ENCODE measurements at places on chromosomes 12 and 14.

- no peak for DNase-seq
Observed at GRCh38 chr12:5124401-5124800, 80.7 kb downstream of the KCNA5 start.

GRCh38 chr12:81300454-81300853 is 222.6 kb downstream of the ACSS3 start:
- peak; percentile 7 for DNase-seq

- DNase-seq, result no peak
Observed at GRCh38 chr12:94488463-94488862, 28.8 kb upstream of the CEP83 start.

DNA sequence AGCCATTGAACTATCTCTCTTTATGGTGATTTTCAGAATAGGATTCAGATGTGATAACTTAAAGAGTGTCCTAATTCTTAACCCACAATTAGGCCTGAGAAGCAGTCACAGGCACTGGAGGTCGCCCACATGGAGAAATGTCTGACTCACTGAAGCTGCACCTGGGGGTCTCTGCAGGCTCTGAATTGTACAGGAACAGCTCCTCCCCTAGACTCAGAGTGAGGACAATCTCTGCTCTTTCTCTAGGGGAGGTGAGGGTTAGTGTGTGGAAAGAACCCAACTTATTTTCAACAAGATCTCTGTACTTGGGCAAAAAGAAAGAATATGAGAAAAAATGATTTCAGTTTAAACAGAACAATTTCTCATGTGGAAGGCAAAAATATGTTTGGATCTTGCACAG is 1124.6 kb downstream of the TMEM121 start:
- no peak for DNase-seq

GRCh38 chr12:67646775-67647174 is 1.8 kb upstream of the DYRK2 start:
- no peak for DNase-seq

DNA sequence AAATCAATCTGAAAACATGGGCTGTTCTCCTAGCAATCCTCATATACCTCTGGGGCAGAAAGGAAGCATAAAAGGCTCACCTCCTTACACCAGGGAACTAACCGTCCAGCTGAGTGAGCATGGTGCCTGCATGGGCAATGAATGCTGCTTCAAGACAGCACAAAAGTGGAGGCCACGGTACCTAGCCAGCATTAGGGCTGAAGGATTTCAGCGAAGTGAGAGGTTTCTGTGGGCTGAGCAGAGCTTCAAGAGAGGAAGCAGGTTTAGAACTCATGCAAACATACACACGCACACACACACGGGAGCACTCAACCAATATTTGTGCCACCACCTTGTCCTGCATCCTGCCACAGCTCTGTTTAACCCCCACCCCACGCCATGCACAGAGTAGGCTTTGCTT is 838.5 kb upstream of the TMEM132C start:
- DNase-seq, result no peak

DNA sequence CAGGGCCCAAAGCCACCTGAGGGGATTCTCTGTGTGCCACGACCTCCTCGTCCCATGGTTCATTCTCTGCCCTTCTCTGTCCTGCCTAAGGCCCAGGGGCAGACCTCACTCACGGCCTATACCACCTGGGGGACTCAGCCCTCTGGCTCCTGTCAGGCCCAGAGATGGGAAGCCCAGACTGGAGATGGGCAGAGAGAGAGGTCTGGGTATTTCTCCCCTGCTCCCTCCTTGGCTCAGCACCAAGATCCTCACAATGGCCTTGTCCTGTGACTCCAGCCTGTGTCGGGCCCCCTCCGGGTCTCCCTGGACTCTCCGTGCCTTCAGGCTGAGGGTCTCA is 46.9 kb upstream of the BCL11B start:
- DNase-seq, result no peak

DNA sequence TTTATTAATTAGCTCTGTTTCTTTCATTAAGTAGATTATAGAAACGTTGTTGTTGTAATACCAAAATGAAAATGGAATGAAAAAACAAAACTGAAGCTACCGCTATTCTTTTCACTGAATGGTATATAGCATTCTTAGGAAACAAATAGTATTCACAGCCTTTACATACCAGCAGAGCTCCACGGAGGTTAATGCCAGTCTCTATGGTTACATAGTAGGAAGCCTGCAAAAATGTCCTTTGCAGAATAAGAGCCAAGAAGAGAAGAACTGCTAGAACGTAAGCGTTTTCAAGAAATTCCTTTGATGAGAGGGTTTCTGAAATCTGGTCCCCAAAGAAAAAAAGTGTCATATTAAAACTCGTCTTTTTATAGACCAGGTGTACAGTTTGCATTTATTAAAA is 30.6 kb downstream of the ABCC9 start:
- no peak for DNase-seq
